ENCODE measurements at places on chromosomes 6 and 20. TPM values are rescaled to one million over a fixed set of nuclear protein-coding genes. Genes with fewer than 3 reads are reported as not detected.

Gene RPS6KA2
- total RNA-seq = 21.2 TPM

Gene LY6G6D
- not detected for total RNA-seq

Gene CALHM6
- total RNA-seq = 2.4 TPM

Gene ADGB
- not detected for total RNA-seq

Gene HLA-DQA1
- total RNA-seq = not detected

Gene HDGFL1
- total RNA-seq = not detected

Gene CRISP3
- 0.09 TPM for total RNA-seq

Gene IMPG1
- total RNA-seq = not detected

Gene PFDN4
- total RNA-seq = 74.0 TPM

Gene CCDC28A
- total RNA-seq = 6.5 TPM

Gene KHDRBS2
- not detected for total RNA-seq

Gene PLN
- total RNA-seq = not detected

Gene LST1
- total RNA-seq = not detected

Gene SLCO4A1
- total RNA-seq = 4.0 TPM

Gene GNMT
- total RNA-seq = not detected
